ENCODE measurements at places on chromosomes 4 and X. TPM values are rescaled to one million over a fixed set of nuclear protein-coding genes. Genes with fewer than 3 reads are reported as not detected.

CLNK gene
- total RNA-seq, result not detected

ATP1B4 gene
- total RNA-seq, result not detected

DNA sequence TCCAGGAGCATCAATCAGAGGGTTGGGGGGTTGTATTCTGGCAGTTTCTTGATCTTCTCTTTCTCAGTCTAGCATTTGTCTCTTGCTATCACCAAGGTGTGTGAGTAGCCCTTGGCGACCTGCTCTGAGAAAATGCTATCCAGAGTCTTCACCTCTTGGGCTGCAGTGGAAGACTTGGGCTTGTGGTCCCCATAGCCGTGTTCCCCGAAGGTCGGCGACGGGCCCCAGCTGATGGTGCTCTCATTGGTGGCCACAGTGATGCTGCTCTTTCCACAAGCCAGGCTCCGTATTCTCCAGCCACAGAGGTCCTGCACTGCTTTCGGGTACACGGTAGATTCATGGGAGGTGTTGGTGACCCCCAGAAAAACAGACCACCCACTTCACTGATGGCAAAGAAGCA is 25.9 kb upstream of the ETNPPL start:
- no peak for DNase-seq

DNA sequence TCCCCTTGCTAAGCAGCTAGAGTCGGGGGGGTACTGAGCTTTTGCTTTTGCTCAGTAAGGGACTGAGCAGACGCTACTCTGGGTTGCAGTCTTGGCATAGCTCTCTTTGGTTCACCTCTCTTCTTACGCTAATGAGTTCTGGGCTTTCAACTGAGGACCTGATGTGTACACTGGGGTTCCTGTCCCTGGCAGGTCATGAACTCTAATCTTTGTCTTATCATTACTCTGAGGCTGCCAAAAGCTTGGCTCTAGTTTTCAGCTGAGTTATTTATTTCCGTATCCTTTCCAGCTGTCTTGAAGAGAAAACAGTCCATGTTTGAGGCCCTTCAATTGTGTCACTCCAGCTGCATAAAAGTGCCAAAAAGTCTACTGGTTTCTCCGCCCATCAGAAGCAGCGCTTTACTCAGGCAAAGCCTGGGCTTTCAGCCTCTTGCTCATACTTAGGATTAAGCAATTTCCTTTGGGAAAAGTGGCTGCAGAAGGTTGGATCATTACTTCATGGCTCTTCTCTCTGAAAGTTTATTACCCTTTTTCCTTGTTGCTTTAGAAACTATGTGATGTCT is 121.0 kb upstream of the STOX2 start:
- no peak for DNase-seq

DNA sequence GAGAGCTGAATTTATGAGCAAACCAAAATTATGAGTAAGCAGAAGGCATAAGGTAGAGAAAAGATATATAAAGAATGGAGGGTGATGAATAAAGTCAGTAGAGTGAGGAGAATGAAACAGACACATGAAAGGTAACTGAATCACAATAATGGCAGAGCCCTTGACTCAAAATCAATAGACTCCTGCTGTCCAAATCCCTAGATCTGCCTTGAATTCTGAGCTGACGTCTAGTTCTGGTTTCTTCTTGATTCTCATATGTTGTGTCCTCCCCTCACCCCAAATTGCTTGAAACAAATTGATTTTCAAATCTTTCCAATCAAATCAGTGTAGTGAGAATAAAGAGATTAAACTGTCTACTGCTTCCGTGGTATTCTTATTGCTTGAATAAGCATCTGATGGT is 86.6 kb upstream of the IQCM start:
- no peak for DNase-seq

- peak; percentile 46 for DNase-seq
Observed at GRCh38 chrX:38561951-38562719, 793 bp downstream of the TSPAN7 start.

DNA sequence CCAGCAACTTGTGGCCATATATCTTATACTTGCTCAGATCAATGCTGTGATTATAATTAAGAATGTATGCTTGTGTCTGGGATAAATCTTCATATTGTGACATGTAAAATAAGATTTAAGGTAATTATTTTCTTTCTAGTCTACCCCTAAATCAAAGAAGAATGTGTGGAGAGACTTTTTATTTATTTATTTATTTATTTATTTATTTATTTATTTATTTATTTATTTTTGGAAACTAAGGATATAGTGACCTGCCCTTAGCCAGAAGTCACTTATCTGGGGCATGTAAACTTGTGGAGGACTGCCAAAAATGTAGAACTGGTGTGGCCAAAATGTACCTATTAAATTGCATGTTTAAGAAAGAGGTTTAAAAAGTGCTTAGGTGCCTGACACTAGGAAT is 144.3 kb downstream of the BEND2 start:
- DNase-seq, result no peak

GRCh38 chrX:16559206-16559619 is 90.7 kb upstream of the S100G start:
- no peak for DNase-seq

GRCh38 chr4:123652476-123652875 is 255.9 kb downstream of the SPRY1 start:
- DNase-seq, result no peak

DNA sequence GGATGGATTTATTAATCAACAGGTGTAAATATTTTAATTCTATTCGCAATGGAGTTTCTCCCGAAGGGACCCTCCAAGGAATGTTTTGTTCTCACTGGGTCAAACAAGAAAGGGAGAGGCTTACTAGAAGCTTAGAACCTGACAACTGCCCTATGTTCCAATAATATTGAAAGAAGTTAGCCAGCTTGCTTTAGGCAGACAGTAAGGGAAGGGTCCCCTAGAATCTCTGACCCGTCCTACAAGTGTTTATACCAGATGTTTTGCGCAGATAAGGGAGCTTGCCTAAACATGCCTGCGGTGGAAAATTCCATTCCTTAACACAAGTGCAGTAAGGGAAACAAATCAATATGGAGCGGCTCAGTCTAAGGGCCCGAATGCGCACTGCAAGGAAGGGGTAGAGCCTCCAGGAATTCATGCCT is 17.7 kb downstream of the IL21 start:
- DNase-seq, result no peak

- no peak for DNase-seq
Observed at GRCh38 chrX:20527558-20528011, 260.9 kb upstream of the RPS6KA3 start.
